ENCODE measurements at places on chromosomes 13 and 19. TPM values are rescaled to one million over a fixed set of nuclear protein-coding genes. Genes with fewer than 3 reads are reported as not detected.

DNA sequence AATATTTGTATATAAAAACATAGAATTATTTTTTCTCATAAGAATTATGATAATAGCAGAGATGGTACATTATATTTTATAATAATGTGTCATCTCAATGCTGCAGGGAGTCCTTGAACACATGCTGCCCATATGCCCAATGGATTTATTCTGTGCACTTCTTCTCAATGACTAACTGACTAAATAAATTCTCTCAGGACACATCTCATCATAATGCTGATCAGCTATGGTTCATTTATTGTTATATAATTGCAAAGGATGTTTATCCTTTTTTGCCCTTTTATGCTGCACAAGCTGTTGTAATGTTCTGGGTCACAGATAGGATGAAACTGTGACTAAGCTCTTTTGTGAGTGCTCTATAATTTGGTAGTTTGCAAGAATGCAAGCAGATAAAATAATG lies 1273.3 kb upstream of the ATXN8OS start:
- DNase-seq = no peak

GRCh38 chr13:24905242-24905641 lies 141.3 kb downstream of the RNF17 start:
- DNase-seq = no peak

DNA sequence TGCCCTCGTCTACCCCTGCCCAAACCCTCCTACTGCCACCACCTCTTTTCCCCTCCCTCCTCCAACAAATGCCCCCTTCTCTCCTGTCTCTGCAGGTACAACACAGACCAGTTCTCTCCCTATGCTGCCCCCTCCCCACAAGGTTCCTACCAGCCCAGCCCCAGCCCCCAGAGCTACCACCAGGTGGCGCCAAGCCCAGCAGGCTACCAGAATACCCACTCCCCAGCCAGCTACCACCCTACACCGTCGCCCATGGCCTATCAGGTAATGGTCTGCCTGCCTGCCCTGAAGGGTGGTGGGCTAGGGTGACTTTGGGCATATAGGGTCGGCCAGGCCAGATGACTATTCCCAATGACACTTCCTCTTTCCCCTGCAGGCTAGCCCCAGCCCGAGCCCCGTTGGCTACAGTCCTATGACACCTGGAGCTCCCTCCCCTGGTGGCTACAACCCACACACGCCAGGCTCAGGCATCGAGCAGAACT lies 6.5 kb upstream of the TIMM50 start:
- DNase-seq = no peak

- DNase-seq = peak; percentile 4
Observed at GRCh38 chr13:47671776-47672175, 329.3 kb downstream of the SUCLA2 start.

GRCh38 chr13:44840131-44840530 lies 149.1 kb downstream of the NUFIP1 start:
- DNase-seq = no peak

DNA sequence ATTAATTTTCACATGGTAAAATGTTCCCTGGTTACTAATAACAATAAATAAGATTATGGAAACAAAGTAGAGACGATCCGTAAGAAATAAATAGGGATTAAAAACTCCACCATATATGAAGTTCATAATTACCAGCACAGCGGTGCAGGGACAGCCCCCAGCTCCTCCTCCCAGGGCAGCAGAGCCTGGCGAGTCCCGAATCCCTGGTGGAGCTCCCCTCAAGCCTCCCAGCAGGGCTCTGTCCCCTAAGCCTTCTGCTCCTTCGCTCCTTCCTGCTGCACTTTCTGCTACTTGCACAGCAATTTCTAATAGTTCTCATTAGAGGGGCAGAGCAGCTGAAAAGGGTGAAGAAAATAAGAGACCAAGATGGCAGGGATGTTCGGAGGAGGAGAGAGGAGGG lies 43.6 kb downstream of the RASA3 start:
- DNase-seq = no peak

DNA sequence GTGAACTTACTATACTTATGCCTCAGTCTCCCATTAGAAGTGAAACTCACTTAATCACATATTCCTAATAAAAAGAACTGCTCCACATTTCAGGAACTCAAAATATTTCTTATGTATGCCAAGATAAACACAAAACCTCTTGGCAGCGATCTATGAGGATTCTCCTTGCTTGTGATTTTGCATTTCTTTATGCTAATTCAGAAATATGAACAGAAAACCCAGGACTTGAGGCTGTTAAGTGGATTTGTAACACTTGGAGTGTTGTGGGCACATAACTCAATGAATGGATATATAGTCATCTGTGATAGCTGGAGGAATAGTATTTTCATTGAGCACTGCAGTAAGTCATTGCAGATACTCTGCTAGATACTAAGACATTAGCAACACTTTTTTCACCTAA lies 5.6 kb upstream of the KATNAL1 start:
- no peak for DNase-seq

DNA sequence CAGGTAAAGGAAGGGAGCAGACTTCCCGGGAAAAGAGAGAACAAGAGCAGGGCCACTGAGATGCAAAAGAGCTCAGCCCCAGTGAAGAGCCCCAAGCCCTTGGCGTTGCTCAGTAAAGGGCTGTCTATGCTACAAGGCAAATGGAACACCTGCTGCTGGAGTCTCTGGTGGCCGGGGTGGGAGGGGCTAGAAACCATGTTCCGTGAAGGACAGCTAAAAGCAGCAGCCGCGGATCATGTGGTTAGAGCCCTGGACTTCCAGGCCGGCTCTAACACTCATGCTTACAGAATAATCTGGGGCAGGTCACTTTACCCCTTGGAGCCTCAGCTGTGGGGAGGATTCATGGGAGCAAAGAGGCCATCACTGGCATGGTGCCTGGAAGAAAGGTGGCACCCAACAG lies 17.8 kb downstream of the POU2F2 start:
- no peak for DNase-seq

DNA sequence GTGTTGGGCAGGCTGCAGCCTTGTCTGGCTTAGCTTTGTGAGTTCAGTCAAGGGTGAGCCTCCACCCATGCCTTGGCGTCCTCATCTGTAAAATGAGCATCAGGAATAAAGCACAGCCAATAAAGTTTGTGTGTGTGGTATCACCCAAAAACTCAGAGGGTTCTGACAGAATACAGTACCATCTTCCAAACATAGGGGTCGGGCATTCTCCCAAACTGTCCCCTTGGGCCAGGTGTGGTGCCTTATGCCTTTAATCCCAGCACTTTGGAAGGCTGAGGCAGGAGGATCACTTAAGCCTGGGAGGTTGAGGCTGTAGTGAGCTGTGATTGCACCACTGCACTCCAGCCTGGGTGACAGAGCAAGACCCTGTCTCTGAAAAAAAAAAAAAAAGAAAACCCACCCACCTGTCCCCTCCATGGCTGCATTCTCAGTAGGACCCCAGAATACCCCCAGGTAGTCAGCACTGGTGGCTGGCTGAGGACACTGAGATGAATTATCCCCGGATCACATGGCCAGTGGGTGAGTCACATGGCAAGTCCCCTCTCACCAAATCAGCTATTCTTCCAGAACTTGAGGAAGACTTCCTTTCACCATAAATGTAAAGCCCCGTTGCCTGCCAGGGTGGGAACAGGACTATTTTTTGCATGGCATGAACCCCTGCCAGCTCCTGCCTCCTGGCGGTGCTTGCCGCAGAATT lies 18.6 kb downstream of the POP4 start:
- DNase-seq = no peak

- no peak for DNase-seq
Observed at GRCh38 chr13:28056426-28056825, 44.0 kb downstream of the FLT3 start.

Gene CEACAM7
- polyA plus RNA-seq = not detected

Gene ZNF793
- 17.3 TPM for polyA plus RNA-seq

Gene ARHGAP45
- polyA plus RNA-seq = 7.3 TPM
